Fibroblast of skin of left quadriceps (primary cell): ENCODE measurements at places on chromosomes 11 and 22.

- DNase-seq: no peak
These were observed 8.1 kb downstream of the ARHGAP8 start for GRCh38 chr22:44760476-44760875.

DNA sequence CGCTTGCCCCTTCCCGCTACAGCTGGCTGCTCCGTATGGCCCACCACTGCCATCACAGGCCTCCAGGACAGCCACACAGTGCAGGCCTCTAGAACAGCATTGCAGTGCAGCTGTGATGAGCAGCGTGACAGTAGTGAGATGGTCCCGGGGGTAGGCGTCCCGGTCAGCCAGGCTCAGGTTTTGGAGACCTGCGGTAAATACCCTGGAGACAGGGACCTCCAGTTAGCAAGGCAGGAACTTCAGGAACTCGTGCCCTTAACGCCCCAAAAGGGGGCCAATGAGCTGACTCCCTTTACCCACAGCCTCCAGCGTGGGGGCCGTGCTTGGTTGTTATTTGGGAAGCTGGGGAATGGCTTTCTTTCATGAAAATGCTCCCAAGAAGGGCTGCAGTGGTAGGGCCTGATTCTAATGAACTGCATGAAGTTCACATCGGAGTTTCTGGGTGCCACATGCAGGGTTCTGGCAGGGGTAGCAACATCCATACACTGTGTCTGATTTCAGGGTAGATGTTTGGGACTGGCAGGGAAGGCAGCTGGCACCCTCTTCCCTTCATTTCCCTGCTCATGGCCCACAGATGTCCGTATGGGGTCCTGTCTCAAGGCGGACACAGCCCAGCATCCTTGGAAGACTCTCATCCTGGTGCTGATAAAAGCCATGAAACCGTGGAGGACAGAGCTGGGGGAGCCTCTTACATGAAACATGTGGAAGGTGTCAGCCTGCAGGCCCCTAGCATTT is 440.5 kb downstream of the TBC1D22A start:
- no peak for DNase-seq

- no peak for DNase-seq
These were observed 565.9 kb downstream of the ETS1 start for GRCh38 chr11:128021349-128022006.

- DNase-seq: no peak
These were observed 38.8 kb upstream of the MUC5AC start for GRCh38 chr11:1118755-1119603.

- DNase-seq: no peak
These were observed 34.1 kb downstream of the SGSM3 start for GRCh38 chr22:40404251-40405177.

- DNase-seq: no peak
These were observed 9.7 kb downstream of the USP2 start for GRCh38 chr11:119371778-119372182.

DNA sequence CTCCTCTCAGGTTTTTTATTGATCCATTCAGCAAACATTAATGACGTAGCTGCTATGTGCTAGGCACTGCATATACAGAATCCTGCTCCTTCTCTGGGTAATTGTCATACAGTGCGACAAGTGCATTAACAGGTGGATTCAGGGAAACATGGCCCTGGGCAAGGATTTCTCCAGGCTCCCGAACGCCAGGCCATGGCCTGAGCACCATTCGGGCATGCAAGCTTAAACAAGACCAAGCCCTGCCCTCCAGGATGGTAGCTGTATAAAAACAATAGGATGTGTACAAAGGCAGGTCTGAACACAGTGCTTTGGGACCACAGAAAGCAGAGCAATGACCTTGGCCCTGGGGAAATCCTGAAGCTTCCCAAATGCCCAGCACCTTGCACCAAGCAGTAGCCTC is 9.1 kb upstream of the SYT7 start:
- no peak for DNase-seq

DNA sequence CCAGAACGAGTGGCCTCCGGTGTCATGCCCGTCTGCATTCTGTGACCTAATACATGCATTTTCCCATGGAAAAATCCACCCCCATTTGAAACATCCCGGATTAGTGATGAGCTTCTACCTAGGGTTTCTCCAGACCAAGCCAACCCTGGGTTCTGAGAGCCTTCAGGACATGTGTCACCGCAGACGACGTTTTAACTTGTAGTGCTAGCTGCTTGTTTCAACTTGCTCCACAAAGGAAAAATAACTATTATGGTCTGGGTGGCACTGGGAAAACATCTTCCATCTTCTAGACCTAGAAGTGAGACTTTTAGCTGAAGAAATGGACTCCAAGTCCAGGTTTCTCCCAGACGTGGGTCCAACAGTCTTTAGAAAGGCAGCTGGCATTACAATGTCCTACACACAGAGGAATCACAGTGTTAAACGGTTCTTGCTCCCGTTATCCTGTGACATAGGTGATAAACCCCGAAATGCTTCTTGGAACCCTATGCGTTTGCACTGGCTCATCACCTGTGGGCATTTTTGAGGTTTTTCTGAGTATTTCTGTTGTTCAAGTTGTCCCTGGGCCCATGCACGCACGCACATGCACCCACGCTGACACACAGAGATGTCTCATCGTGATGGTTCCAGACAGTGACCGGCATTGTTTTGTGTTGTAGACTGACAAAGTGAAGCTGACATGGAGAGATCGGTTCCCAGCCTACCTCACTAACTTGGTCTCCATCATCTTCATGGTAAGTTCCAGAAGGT is 46.6 kb upstream of the FADD start:
- no peak for DNase-seq

DNA sequence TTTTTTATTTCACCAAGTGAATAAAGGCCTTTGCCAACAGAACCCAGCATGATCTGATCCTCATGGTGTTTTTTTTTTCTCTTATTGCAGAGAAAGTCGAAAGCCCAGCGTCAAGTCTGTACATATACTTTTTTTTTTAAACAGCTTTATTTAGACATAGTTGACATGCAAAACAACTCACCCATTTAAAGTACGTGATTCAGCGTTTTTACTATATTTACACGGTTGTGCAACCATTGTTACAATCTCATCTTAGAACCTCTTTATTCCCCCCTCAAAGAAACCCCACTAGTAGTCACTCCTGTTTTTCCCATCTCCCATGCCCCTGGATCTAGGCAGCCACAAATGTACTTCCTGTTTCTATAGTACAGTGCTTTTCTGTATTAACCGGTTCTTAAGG is 20.6 kb upstream of the AP1B1 start:
- no peak for DNase-seq

DNA sequence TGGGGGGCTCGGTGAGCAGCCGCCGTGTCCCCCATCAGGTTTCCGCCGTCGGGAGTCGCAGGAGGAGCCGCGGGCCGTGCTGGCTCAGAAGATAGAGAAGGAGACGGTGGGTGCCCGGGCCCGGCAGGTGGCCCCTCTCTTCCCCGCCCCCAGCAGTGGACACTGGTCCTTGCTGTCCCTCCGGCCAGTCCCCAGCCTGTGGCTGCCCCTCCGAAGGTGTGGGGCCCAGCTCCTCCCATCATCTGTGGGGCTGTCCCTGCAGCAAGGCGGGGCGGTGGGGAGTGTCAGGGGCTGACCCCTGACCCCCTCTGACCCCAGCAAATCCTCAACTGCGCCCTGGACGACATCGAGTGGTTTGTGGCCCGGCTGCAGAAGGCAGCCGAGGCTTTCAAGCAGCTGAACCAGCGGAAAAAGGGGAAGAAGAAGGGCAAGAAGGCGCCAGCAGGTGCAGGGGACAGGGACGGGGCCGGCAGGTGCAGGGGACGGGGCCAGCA is 15.3 kb downstream of the EPS8L2 start:
- no peak for DNase-seq

GRCh38 chr11:94858012-94858705 is 90.0 kb downstream of the AMOTL1 start:
- DNase-seq: no peak

- no peak for DNase-seq
These were observed 11.9 kb downstream of the XRRA1 start for GRCh38 chr11:74936976-74937375.

GRCh38 chr11:75342966-75343870 is 8.2 kb downstream of the ARRB1 start:
- DNase-seq: no peak

DNA sequence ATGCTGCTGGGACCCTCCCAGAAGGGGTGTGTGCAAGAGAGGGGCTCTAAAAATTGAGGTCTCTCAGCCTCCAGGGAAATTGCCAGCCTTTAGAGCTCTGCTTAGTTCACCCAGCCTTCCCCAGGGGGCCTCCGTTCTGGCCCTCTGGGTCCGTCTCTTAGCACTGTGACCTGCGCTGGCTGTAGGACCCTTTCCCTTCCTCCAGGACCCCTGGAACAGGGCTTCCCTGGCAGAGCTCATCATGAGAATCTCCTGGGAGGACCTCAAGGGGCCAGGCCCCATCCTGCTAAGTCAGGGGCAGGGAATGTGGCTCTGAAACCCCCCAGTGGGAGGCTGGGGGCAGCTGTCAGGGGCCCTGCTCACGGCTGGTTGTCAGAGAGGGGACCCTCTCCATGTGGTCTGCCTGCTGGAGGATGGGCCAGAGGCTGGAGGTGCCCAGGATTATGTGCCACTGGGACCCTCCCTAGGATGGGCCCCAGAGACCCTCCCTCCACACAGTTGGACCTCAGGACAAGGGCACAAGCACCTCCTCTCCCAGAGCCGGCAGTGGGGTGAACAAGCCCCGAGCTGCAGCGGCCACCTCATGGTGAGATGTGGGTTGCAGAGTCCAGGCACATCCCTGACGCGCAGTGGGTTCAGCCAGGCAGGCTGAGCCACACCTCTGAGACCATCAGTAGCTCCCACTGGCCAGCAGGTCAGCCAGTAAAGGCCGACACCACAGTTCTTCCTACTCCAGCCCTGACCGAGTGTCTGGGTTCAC is 27.1 kb upstream of the GAL start:
- no peak for DNase-seq

GRCh38 chr22:47334601-47335000 is 572.2 kb downstream of the TBC1D22A start:
- DNase-seq: no peak

GRCh38 chr22:38872831-38873248 is 824 bp upstream of the CBX6 start:
- no peak for DNase-seq

- DNase-seq: no peak
These were observed 6.9 kb downstream of the DPAGT1 start for GRCh38 chr11:119094816-119095065.

- DNase-seq: no peak
These were observed 87.8 kb upstream of the PHOX2A start for GRCh38 chr11:72331761-72332160.

DNA sequence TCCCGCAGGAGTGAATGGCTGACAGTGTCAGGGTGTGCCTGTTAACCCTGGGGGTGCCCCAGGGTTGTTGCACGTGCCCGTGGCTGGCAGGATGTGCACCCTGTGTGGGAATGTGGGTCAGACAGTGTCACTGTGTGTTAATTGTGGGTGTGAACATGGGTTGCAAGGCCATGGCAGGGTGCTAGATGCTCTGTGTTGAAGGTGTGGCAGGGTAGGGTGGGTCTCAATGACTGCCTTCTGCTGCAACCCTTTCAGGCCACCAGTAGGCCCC is 8.3 kb downstream of the RIN1 start:
- DNase-seq: no peak

- DNase-seq: no peak
These were observed 10.6 kb downstream of the HSD17B12 start for GRCh38 chr11:43690929-43691725.

GRCh38 chr11:111349191-111349695 is 29.8 kb downstream of the POU2AF1 start:
- no peak for DNase-seq

DNA sequence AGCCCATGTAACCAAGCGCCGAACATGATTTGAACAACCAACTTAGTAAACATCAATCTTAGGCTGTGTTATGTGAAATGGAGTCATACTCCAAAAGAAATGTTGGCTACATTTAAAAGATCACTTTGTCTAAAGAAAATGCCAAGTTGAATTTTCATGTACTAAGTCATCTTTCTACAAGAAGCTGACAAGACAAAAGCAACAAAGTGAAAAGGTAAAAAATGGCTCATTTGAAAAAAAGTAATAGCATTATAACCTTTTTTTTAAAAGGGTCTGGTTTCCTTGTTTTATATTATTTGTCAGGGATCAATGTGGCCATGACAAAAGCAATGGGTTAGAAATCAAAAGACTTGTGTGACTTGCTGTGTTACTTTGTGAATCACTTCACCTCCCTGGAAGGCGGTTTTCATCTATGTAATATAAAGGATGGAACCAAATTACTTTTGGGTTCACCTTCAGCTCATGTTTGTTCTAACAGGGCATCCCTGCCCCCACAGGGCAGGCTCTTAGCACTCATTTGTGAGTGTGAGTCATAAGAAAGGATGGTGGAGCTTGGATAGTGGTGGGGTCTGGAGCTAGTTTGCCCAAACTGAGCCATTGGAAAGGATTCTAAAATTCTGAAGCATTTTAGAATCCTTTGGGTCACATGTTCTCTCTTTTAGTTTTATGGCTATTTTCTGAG is 131.9 kb upstream of the MTMR2 start:
- DNase-seq: peak; percentile 56

- no peak for DNase-seq
These were observed 24.9 kb downstream of the SLC43A1 start for GRCh38 chr11:57490456-57491248.

DNA sequence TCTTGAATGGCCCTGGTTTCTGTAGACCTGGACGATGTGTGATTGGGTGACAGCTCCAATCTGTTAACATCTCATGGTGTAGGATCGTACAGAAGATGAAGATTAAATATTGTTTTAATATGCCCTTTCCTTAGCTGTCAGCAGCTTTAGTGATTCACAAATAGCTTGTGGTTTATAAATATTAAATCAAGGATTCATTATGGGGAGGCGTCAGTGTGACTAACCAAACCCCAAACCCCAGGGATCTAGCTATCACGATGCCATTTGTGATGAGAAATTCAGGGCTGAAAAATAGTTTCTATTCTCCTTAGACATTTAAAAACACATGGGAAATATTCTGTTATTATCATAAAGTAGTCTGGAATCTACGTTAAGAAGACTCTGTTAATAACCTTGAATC is 73.4 kb downstream of the NCAM1 start:
- DNase-seq: peak; percentile 60

DNA sequence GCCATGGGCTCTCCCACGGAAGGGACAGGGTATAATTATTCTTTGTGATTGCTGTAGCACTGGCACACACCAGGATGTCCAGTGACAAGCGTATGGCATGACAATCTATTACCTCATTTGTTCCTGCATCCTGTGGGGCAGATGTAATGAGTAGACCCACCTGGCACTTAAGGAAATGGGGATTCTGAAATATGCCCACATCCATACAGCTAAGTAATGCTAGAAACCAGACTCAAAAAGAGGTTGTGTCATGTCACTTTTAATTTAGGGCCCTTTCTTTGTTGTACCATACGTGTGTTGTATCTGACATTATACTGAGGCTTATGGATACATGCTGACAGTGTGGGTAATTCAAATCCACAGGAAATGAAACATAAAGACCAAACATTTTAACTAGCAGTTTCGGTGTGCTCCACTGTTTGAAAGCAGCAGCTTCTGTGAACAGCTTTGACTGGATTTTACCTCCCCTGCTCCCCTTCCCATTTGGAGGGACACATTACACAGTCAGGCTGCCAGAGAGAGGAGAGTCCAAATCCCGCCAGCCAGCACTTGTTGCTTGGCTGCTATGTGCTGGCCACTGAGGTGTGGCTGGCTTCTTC is 21.2 kb downstream of the GRAMD1B start:
- DNase-seq: no peak
